ENCODE measurements at places on chromosomes 2 and 18.

GRCh38 chr2:233449081-233449901, 95.0 kb downstream of the DGKD start:
- DNase-seq: no peak

- DNase-seq: no peak
Observed at GRCh38 chr2:178163395-178163794, 30.9 kb upstream of the OSBPL6 start.

- no peak for DNase-seq
Observed at GRCh38 chr2:109721626-109722025, 72.5 kb upstream of the RGPD5 start.

- DNase-seq: peak; percentile 88
Observed at GRCh38 chr2:124683536-124684428, 658.7 kb downstream of the CNTNAP5 start.

- no peak for DNase-seq
Observed at GRCh38 chr2:69588403-69588802, 55.1 kb downstream of the AAK1 start.

GRCh38 chr2:59932341-59932740, 621.1 kb downstream of the BCL11A start:
- no peak for DNase-seq

- DNase-seq: peak; percentile 87
Observed at GRCh38 chr2:170770008-170770605, at the start of gene ERICH2. Gene ERICH2, plus strand, starts transcription at chr2:170770378. Its CDS starts 304 bp downstream, at chr2:170770682.

GRCh38 chr2:86134709-86135108, 28.7 kb downstream of the PTCD3 start:
- DNase-seq: no peak

- no peak for DNase-seq
Observed at GRCh38 chr2:174682007-174682577, 82.2 kb downstream of the CHRNA1 start.

- no peak for DNase-seq
Observed at GRCh38 chr2:197208024-197208423, 102.6 kb downstream of the ANKRD44 start.

- DNase-seq: no peak
Observed at GRCh38 chr2:101125374-101125773, 25.8 kb downstream of the TBC1D8 start.

DNA sequence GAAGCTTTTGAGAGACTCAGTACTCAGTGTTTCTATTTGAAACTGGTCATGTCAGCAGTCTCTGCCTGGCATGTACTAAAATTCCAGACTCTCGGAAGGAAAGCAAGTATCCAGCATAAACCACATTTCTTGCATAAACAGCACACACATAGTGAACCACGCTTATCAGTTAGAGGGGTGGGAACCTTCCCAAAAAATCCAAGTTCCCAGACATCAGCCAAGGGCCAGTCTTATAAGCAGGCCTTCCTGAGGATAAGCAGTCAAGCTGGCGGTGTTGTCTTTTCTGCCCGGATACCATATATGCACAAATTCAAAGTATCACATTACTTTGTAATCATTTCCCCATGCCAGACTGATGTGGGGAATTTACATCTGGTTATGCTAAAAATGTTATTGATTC, 73.6 kb downstream of the ST6GAL2 start:
- no peak for DNase-seq

DNA sequence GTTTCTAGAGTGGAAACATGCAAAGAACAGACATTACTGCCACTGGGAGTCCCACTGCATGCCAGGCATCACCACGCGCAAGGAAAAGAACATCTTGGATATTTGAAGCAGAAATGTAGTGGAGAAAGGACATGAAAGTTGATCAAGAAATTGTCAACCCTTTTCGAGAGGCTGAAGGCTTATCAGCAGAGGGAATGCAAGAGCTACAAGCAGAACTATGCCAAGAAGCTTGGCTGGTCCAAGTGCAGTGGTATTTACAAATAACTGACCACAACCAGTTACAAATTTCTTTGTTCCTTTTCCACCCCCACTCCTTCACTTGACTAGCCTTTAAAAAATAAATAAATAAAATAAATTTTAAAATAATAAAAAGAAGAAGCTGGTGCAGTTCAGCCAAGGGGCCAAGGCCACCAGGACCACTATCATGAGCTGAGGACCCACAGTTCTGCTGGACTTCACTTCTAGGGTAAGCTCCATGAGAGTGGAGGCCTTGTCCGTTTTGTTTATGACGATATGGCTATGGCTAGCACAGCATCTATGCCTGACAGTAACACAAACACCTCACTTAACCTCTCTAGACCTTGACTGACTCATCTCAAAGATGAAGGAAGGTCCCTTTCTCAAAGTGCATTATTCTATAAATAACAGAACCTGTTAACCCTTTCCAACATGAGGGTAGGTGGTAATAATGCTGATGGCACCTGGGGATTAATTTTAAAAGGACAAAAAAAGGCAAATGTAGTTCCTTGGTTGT, 20.9 kb downstream of the MARCHF4 start:
- DNase-seq: no peak

- no peak for DNase-seq
Observed at GRCh38 chr2:118846442-118846952, 951 bp downstream of the EN1 start.

DNA sequence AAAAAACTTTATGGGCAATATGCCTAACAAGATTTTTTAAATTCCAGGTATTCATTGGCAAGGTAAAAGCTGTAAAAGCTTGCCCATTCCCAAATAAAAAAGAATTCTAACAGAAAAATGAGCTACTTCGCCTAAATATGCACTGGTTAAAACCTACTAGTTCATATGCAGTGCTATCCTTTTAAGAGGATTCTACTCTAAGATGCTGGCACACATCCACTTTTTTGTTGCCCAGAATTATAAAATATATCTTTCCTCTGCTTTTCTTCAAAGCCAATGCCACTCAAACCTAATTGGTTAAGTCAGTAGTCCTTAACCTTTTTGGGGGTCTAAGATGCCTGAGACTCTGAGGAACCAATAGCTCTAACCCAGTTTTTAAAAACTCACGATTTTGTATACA, 3.2 kb downstream of the XPO1 start:
- no peak for DNase-seq

DNA sequence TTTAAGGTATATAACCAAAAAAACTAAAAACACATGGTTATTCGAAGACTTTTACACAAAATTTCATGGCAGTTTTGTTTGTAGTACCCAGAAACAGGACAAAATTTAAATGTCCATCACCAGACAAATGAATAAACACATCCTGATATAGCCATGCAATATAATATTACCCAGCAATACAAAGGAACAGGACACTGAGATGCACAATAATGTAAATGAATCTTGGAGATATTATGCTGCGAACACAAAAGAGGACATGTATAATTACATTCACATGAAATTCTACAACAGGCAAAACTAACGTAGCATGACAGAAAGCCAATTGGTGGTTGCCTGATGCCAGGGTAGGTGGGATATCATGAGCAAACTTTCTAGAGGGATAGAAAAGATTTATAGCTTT, 92.4 kb upstream of the OTX1 start:
- no peak for DNase-seq

- DNase-seq: no peak
Observed at GRCh38 chr2:166333801-166334200, 41.9 kb downstream of the SCN9A start.

- no peak for DNase-seq
Observed at GRCh38 chr2:11122380-11122779, 32.9 kb upstream of the SLC66A3 start.

DNA sequence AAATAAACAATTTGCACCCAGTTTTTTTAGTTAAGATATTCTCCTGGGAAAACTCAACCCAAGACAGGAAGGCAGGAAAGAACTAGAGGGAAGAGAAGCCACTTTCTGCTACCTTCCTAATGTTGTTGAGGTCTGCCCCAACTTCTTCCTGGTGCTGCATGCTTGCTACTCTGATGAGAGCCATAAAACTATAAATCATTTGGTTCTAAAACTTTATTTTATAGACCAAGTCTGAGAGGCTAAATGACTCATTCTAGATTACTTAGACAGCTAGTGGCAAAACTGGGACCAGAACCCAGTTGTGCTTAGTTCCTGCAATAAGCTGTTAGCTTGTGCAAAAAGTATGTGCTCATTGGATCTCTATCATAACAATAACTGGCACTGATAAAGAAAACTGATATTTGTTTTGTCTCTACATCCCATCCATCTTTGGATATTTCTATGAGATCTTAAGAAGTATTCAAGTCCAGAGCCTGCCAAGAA, 344.9 kb upstream of the SLC14A2 start:
- no peak for DNase-seq

- DNase-seq: no peak
Observed at GRCh38 chr2:200637901-200638300, 52.1 kb downstream of the AOX1 start.
